ENCODE measurements at places on chromosomes 13 and 19.

- no peak for DNase-seq
These were observed 36.1 kb upstream of the KLF2 start for GRCh38 chr19:16288544-16288943.

GRCh38 chr13:41916173-41916954, 44.5 kb downstream of the VWA8 start:
- DNase-seq = no peak

GRCh38 chr19:4516939-4517300, 1.4 kb downstream of the PLIN4 start:
- DNase-seq = no peak

- no peak for DNase-seq
These were observed 14.7 kb downstream of the DGKH start for GRCh38 chr13:42063105-42063504.

DNA sequence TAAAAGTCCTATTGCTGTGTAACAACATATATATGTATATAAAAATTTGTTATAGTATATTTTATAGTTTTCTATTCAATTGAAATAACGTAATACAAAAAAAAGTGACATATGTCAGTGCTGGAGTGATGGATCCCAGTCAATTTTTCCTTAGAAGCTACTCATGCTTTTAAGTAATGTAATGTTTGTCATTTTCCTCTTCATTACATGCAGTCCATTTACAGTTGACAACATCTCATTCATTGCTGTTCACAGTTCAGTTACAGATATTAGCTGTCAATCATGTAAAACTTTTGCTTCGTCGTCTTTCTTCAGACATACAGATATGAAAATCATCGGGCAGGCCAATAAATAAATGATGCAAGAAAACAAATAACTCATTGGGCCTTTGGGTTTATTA, 525.1 kb upstream of the PRR20A start:
- DNase-seq = no peak

DNA sequence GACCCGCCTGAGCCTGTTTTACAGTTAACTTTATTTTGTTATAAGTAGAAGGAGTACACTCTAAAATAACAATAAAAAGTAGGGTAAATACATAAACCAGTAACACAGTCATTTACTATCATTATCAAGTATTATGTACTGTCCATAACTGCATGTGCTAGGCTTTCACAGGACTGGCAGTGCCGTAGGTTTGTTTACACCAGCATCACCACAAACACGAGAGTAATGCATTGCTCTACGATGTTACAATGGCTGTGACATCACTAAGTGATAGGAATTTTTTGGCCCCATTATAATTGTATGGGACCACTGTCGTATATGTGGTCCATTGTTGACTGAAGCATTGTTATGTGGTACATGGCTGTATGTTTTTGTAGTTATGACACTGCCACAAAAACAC, 41.3 kb upstream of the SLC7A9 start:
- no peak for DNase-seq

- DNase-seq = no peak
These were observed 86.3 kb downstream of the LRCH1 start for GRCh38 chr13:46639033-46639981.

- DNase-seq = no peak
These were observed 2.2 kb upstream of the CERS1 start for GRCh38 chr19:18898081-18898606.

- no peak for DNase-seq
These were observed 9.7 kb downstream of the MKNK2 start for GRCh38 chr19:2041433-2041682.

DNA sequence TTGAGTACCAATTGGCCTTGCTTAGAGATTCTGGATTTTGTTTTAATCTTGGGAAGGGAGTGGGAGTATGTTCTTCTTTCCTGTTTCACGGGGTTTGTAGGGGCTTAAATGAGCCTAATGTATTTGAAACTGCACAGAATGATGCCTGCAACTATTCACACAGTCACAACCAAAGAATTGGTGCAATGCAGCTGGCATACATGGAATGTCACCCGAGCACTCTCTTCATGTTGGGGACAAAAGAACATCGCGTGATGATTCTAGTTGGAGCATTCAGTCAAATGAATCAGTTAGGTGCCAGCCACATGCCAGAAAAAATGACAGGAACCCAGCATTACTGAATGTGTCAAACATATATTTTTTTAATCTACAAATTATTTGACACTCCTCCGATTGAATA, 22.1 kb downstream of the STARD13 start:
- DNase-seq = no peak

DNA sequence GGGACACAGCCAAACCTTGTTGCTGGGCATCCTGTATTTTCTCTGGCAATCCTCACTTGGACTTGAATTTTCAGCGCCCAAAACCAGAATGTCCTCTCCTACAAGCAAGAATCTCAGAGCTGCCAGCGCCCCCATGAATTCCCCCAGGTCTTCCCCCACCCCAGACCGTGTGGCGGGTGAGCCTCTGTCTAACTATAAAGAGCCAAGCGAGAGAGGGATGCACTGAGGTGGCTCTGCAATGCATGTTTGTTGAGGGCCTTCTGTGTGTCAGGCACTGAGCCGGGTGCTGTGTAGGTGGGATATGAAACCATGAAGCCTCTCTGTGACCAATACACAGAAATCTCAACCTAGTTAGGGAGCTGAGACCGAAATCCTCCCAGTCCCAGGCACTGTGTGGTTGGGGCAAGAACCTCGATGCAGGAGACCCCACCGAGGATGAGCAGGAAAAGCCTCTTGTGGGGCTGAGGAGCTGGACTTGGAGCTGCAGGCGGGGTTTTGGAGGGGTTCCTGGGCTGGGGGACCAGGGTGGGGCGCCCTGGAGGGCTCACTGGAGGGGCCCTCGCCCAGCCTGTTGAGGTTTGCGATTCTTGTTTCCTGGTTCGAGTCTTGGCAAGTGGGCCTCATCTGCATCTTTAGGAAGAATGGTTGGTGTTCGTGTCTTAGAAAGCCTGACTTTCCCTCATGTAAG, 12.4 kb upstream of the PROZ start:
- DNase-seq = no peak

- no peak for DNase-seq
These were observed 278.7 kb downstream of the DIAPH3 start for GRCh38 chr13:59885076-59885475.

DNA sequence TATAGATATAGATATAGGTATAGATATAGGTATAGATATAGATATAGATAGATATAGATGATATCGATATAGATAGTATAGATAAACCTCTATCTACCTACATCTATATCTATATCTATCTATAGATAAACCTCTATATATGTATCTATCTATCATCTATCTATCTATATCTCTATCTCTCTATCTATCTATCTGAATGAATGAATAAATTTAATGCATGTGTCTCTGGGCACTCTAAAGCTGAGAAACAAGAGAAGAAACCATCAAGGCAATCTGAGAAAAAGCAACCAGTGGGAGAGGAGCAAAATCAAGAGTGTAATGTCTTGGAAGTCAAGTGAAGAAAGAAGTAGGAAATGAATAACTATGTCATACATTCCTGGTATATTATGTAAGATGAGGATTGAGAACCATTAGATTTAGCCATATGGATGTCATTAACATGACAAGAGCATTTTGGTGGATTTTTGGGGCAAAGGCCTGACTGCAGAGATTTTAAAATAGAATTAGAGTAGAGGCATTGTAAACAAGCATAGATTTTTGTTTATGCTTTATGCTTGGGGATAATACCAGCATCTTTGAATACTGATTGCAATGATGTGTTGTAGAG, 1262.7 kb upstream of the MIR17HG start:
- no peak for DNase-seq

GRCh38 chr19:49864890-49865289, 2.5 kb downstream of the PNKP start:
- DNase-seq = no peak

- no peak for DNase-seq
These were observed 17.4 kb downstream of the CCDC70 start for GRCh38 chr13:51879133-51879532.

DNA sequence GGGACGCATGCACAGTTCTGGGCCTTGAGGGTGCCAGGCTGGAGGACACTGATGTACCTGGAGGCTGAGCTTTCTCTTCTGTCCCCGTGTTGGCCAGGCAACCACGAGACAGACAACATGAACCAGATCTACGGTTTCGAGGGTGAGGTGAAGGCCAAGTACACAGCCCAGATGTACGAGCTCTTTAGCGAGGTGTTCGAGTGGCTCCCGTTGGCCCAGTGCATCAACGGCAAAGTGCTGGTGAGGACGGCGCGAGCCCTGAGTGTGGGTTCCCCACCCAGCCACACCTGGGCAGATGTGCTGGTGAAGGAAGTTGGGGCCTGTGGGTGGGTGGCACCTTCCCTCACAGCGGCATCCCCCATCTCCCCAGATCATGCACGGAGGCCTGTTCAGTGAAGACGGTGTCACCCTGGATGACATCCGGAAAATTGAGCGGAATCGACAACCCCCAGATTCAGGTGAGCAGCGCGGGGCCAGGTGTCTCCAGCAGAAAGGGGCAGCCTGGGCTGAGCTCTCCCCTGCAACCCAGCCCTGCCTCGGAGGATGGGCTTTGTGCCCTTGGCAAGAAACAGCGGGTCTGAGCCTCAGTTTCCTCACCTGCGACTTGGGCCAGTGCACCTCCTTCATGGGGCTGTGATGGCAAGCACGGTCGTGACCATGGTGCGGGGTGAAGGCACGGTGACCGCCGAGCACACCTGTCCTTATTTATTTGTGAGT, 26.2 kb downstream of the CCDC8 start:
- DNase-seq = no peak

DNA sequence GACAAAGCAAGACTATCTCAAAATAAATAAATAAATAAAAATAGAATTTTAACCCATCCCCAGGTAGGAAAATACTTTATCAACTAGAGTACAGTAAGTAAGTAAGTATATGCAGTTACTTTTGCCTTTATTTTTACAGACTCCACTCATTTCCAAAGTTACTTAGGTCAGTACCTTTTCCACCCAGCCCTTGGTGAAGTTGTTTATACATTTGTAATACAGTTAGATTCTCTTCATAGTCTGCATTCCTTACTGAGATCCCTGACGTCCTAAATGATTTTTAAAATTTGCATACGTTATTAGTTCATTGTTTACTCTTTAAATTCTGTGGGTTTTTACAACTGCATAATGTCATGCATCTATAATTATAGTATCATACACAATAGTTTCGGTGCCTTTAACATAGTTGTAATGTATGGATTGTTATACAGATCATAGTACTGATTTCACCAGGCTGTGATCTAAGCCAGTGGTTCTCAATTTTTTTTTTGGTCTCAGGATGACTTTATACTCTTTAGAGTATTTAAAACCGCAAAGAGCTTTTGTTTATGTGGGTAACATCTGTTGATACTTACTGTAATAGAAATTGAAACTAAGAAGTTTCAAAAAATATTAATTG, 10.4 kb downstream of the SETDB2 start:
- no peak for DNase-seq

All from NCI-H146 (cell line).